ENCODE measurements at places on chromosomes 12 and 14.
A peak's percentile ranks its signal among the peaks of the same experiment; 100 is the strongest.

DNA sequence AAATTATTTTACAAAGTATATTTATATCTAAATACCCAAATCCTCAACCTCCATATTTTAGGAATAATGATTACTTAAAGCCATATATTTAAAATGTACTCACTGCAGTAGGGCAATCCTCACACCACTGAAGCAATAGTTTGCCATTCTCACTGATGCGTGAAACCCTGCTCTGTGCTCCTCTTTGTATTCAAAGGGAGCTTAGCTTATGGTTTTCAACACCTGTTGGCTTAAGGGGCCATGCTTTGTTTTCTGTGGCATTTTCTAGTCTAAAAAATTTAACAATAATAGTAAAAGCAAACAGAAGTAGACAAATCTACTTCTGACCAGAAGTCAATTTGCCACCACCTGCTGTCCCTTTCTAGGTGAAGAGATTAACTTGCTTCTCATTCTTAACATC is 294.6 kb downstream of the FLRT2 start:
- DNase-seq, result peak; percentile 66

DNA sequence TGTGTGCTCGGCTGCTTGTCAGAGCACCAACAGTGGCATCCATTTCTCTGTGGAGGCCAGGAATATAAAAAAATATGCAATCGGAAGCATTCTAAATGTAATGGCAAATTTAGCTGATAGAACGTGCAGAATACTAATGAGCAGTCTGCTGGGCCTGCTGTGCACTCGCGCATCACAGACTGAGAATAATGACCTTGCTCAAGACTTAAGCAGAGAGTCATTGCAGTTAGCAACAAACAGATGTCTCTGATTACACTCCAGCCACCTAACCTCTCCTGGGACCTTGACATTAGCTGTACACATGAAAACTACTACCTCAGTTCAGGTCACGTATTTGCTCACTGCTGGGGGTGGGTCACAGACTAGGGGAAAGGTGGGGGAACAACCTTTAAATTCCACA is 269.2 kb upstream of the DAAM1 start:
- peak; percentile 61 for DNase-seq

- DNase-seq, result no peak
Measured at GRCh38 chr12:70590549-70591226, 46.5 kb downstream of the PTPRB start.

- no peak for DNase-seq
Measured at GRCh38 chr14:89012282-89013097, 188.0 kb downstream of the TTC8 start.

GRCh38 chr14:54743382-54743781 is 159.2 kb downstream of the GCH1 start:
- no peak for DNase-seq

GRCh38 chr12:66491853-66492252 is 187.0 kb downstream of the GRIP1 start:
- peak; percentile 29 for DNase-seq

GRCh38 chr12:108232565-108232964 is 103.5 kb downstream of the WSCD2 start:
- DNase-seq, result no peak

Data from NCI-H526 (cell line).